ENCODE measurements at places on chromosomes 2 and 18.

DNA sequence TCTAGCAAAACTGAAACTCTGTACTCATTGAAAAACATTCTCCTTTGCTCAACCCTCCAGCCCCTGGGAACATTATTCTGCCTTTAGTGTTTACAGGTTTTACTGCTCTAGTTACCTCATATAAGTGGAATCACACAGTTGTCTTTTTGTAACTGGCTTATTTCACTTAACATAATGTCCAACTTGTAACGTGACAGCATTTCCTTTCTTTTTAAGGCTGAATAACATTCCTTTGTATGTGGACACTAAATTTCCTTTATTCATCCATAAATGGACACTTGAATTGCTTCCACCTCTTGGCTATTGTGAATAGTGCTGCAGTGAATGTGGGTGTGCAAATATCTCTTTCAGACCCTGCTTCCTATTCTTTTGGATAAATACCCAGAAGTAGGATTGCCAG is 144.9 kb downstream of the ACTR3 start:
- no peak for DNase-seq

- no peak for DNase-seq
Measured at GRCh38 chr2:177484180-177484795, 91.7 kb downstream of the AGPS start.

- no peak for DNase-seq
Measured at GRCh38 chr2:8118940-8119781, 562.7 kb upstream of the ID2 start.

- DNase-seq = peak; percentile 95
Measured at GRCh38 chr2:144520756-144521487, 1.0 kb upstream of the ZEB2 start.

GRCh38 chr2:214103276-214104001 is 307.4 kb upstream of the VWC2L start:
- peak; percentile 18 for DNase-seq

- DNase-seq = peak; percentile 59
Measured at GRCh38 chr18:46622999-46623398, 34.0 kb downstream of the LOXHD1 start.

DNA sequence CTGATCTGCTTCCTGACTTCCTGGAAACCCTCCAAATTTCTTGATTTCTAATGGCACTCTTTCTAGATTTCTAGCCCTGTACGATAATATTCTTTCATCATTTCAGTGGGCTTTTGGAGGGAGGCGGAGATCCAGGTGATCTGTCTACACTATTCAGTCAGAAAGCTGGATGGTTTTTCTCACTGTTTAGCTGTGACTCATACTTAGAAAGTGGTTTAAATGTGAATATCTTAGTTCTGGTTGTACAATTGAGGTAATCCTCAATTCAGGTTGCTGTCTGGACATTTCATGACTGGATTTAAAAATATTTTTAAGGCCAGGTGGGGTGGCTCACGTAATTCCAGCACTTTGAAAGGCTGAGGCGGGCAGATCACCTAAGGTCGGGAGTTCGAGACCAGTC is 20.8 kb downstream of the SEH1L start:
- DNase-seq = no peak

DNA sequence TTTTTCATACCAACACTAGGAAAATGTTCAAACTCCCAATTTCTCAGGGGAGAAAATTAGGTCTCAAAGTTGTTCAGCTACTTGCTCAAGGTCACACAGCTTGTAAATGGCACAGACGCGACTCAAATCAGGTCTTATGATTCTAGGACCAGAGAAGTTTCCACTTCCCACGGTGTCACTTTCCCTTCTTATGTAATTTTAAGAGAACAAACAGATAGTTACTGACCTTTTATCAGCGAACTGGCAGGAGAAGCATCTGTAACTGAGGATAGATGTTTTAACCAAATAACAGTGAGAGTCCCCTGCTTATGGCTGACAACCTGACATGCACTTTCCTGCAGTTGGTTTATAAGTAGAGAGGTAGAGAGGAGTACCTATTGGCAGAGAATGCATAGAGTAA is 2.1 kb upstream of the KCNJ3 start:
- DNase-seq = no peak

GRCh38 chr2:211114826-211115455 is 558.5 kb downstream of the CPS1 start:
- peak; percentile 23 for DNase-seq

DNA sequence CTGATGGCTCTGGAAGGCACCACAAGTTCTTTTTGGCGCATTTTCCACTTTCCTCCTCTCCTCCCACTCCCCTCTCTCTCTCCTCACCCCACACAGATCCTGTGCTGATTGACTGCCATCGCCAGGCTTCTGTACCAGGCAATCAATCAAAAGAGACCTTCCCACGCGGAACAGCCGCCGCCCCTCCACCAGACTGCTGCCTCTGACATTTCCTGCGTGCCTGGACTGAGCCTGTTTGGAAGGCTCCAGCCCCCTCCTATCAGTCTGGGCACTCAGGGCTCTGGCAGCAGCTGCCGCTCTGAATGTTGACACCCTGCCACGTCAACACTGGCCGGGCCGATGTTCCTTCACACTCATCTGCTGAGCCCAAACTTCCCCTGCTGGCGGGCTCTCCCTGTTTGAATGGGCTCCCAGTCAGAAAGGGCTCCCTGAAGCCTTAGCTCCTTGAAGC is 467.7 kb downstream of the EPHA4 start:
- DNase-seq = no peak

- DNase-seq = peak; percentile 2
Measured at GRCh38 chr2:134706587-134707329, 12.0 kb downstream of the TMEM163 start.

DNA sequence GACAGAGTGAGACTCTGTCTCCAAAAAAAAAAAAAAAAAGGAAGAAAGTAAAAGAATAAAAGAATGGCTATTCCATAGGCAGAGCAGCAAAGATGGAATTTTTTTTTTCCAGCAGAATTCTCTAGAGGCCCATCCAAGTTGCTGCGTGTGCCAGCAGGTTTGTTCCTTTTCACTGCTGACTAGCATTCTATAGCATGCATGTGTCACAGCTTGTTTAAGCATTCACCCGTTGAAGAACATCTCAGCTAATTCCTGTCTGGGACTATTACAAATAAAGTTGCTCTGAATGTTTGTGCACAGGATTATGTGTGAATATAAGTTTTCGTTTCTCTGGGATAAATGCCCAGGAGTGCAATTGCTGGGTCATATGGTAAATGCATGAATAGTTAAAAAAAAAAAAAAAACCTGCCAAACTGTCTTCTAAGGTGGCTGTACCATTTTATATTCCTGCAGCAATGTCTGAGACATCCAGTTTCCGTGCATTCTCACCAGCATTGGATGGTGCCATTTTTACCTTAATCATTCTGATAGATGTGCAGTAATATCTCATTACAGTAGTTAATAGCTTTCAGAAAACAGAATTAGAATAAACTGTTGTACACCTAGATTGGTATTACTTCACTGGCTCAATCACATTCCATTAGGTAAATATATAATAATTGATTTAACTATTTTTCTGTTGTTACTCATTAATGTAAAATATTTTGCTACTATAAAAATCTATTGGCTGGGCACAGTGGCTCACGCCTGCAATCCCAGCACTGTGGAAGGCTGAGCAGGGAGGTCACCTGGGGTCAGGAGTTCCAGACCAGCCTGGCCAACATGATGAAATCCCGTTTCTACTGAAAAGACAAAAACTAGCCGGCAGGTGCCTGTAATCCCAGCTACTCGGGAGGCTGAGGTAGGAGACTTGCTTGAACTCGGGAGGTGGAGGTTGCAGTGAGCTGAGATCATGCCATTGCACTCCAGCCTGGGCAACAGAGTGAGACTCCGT is 47.5 kb upstream of the ASAP2 start:
- no peak for DNase-seq

DNA sequence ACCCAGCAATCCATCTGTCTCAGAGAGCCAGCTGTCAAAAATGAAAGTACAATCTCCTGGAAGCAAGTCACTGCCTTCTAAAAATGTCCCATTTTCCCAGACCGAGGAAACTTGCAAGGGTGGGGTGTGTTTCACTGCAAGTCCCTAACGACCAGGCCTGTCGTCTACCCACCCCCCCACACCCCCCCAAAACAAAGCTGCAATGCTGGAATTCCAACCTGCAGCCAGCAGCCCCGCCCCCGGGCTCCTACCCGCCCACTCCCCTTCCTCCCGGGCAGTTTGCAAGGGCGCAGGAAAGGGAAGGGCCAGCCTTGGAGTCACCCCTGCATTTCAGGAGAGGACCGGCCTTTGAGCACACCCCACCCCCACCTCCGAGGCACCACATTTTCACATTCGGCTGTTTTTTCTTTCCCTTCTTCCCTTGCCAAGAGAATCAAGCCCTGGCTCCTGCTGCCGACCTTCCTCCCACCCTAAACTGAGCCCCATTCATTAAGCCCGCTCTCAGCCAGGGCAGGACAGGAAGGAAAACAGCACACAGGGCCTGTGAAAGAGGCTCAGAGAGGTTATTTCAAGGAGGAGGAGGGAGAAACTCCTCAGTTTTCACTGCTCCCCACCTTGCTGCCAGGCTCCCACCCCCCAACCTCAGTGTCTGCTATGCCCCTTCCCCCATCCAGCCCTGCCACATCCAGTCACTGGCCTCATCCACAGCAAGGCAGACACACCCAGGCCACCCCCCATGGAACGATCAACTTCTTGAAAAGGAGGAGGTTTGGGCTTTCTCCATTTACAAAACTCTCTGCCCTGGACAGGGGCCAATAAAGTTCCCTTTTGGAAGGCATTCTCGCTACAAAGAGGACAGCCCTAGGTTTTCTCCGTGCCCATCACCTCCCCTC is 11.3 kb downstream of the SMAD7 start:
- no peak for DNase-seq
